ENCODE measurements at places on chromosomes 4 and X.

DNA sequence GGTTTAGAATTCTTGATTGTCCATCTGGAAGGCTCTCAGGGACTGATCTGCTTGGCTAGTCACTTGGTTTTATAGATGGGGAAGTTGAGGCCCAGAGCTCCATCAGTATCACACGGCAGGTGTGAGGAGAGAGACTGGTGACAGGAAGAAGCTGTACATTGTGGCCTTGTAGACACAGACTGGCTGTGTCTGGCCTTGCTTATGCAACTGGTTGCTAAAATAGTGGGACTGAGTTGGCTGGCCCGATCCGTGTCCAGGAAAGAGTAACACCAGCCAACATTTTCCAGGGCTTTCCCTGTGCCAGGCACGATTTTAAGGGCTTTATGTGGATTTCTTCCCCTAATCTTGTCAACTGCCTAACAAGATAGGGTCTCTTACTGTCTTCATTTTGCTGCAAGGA lies 2.8 kb downstream of the TBC1D14 start:
- DNase-seq = no peak

- DNase-seq = peak; percentile 49
Measured at GRCh38 chrX:123648028-123648810, 84.6 kb downstream of the THOC2 start.

DNA sequence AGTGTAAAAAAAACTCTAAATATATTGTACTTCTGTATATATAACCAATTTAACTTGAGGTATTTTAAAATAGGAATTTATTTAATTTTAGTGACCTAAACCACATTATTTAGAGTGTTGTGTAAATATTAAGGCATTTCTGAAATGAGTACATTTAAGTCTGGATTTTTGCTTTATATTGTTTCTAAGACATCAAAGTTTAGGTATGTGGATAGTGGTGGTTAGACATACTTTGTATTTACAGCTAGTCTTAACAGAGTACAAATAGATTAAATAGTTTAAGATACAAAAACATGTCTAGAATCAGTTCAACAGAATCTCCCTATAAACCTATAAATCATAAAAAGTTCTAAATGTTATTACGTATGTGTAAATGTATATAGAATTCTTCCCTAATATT lies 588.5 kb downstream of the TRIML1 start:
- DNase-seq = no peak

DNA sequence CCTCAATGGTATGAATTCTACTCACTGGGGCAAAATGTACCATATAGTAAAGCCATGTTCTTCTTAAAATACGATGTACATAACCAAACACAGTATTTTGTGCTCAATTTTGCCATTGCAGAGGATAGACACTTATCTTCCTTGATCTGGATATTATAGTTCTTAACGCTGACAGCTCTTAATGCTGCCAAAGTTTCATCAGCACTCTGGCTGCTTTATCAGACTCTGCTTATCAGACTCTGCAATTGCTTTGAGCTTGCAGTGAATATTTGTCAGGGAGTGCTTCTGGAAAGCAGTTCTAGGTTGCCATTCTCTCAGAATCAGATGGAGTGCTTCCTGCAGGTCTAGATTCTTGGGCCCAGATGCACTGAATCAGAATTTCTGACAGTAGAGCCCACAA lies 863.1 kb downstream of the CCSER1 start:
- DNase-seq = no peak

- no peak for DNase-seq
Measured at GRCh38 chrX:137573324-137574101, 7.6 kb downstream of the ZIC3 start.

GRCh38 chrX:20056704-20057103 lies 60.0 kb downstream of the MAP7D2 start:
- DNase-seq = no peak

DNA sequence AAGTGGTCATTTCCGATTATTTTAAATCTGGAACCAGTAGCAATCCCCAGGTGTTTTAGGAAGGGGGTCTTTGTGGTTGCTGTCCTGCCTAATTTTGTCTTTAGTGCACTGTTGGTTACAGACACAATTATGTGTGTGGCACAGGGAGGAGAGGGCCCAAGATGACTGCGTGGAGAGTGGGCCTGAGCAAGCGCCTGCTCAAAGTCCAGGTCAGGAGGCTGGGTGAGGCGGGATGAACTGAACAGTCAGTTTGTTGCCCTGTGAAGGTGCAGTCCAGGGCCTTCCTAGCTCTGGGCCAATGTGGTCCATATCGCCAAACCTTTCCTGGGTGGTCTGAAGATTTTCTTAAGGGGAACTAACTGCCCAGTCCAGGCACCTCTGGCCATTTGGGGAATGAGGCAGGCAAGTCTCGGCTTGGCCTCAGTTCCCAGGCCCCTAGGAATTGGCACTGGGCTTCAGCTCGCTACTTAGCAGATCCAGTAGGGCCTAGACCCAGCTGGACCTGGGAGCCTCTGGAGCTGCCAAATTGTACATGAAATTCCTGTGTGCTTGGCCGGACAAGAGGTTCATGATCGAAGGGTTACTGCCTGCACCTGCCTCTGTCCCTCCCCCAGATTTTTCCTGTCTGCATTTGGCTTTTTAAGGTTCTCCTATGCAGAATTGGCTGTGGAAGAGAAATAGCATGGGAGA lies 47.6 kb downstream of the ANAPC4 start:
- DNase-seq = no peak

DNA sequence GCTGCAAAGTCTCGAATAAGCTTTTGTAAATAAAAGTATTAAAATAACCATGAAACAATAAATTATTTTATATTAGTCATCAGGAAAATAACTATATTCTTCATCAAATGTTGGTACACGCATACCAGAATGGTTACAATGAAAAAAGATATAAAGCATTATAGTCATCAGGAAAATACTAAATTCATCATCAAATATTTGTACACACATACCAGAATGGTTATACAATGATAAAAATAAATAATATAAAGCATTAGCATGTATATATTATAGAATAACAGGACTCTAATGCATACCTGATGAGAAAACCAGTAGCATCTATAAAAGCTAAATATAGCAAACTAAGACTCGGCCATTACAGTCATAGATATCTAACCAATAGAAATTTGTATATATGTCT lies 202.9 kb downstream of the TRAM1L1 start:
- no peak for DNase-seq

DNA sequence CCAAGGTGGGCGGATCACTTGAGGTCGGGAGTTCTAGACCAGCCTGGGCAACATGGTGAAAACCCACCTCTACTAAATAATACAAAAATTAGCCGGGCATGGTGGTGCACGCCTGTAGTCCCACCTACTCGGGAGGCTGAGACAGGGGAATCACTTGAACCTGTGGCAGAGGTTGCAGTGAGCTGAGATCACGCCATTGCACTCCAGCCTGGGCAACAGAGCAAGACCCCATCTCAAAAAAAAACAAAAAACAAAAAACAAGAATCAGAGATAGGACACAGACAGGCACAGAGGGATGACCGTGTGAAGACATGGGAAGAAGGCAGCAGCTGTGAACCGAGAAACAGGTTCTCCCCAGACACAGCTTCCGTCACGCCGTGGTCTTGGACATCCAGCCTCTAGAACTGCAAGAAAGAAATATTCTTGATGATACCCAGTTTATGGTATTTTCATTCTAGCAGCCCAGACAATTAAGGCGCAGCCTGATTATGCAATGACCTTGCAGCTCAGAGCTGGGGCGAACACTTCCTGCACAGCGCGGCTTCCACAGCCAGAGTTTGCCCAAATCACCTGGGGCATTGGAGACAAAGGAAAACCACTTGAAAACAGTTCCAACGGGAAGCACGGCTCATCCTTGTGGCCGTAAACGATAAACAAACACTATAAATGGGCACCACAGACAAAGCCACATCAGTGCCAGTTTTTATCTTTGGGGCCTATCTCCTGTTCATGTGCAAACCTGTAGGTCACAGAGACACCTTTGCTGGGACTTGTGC lies 4.2 kb upstream of the ARSD start:
- DNase-seq = no peak

- no peak for DNase-seq
Measured at GRCh38 chr4:70298051-70298450, 36.7 kb upstream of the CABS1 start.

DNA sequence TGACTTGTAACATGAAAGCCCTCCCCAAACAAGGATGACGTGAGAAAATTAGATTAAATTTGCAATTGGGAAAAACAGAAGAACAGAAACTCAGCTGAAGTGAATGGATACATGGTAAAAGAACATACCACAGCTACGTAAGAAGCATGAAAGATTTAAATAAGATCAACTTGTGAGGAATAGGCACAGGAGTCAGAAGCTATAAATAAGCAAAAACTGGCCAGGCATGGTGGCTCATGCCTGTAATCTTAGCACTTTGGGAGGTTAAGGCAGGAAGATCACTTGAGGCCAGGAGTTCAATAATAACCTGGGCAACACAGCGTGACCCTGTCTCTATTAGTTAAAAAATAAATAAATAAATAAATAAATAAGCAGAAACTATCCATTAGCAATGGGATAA lies 33.6 kb upstream of the ZCCHC13 start:
- no peak for DNase-seq
